Fibroblast of upper back skin (primary cell): ENCODE measurements at places on chromosomes 6 and 20.

DNA sequence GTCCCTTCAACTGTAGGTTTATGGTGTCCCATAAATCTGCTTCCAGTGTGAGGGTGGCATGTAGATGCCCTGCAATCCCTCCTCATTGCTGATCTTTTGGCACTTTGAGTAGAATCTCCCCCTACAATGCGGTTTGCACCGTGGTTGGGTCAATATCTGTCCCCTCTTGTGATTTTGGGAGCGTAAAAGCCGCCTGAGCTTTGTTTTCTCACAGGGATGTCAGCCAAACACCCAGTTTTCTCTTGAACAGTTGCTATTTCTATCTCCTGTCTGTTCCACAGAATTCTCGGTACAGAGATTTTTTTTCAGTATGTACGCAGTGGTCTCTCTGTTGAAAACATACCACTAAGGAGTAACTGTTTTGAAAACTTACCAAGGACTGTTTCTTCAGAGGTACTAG lies 21.8 kb downstream of the CDS2 start:
- no peak for DNase-seq

DNA sequence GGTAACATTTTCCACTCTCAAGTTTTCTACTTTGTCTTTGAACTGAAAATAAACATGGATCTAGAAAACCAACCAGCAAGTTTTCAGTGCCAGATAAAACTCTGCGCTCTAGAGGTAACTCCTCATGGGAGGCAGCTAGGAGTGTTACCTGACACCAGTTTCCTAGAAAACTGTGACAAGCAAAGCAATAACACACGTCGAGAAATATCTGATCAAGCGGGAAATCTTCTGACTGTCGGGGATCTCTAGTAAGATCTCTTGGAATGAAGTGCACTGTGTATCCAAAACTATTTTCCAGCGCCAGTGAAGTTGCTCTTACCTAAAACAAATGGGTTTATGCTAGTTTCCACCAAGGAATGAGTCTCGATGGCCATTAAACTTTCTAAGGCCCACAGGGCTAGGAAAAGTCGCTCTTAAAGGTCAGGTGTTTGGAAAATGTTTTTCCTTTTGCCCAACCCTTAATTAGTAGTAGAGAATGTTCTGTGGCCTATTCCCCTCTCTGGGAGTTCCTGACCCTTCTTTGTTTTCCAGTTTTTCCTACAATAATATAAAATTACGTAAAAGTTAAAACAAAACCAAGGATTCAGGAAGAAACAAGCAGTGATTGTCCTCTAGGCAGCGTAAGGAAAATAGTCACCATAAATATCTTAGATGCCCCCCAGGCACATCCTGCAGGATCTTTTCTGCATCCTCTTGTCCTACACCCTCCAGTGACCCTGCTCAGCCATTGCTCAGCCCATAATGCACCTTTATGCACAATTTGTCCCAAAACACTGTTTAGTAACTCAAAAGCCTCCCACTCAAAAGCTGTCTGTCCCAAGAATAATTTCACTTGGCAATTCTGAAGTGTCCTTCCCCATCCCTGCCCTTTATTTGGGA lies 137.7 kb upstream of the AKAP12 start:
- no peak for DNase-seq

- DNase-seq = peak; percentile 69
Observed at GRCh38 chr20:34579191-34579978, 20.9 kb downstream of the MAP1LC3A start.

- no peak for DNase-seq
Observed at GRCh38 chr6:32234934-32235333, 11.1 kb upstream of the NOTCH4 start.

DNA sequence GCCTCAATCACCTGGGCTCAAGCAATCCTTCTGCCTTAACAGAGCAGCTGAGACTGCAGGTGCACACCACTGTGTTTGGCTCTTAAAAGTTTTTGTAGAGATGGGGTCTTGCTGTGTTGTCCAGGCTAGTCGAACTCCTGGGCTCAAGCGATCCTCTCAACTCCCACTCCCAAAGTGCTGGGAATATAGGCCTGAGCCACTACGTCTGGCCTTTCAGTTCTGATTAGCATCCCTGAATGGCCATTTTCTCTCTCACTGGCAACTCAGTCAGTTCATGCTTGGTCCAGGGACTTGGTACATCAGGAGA lies 28.5 kb downstream of the DNMT3B start:
- DNase-seq = no peak

DNA sequence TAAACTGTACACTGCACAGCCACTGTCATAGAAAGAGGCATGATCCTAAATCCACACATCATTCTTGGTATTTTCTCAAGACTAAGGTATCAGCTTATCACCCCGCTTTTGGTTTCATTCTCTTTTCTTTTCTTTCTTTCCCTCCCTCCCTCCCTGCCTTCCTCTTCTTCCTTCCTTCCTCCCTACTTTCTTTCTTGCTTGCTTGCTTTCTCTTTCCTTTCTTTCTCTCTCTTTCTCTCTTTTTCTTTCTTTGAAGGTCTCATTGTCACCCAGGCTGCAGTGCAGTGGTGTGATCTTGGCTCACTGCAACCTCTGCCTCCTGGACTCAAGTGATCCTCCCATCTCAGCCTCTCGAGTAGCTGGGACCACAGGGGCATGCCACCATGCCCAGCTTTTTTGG lies 81.1 kb downstream of the MAP7 start:
- no peak for DNase-seq

DNA sequence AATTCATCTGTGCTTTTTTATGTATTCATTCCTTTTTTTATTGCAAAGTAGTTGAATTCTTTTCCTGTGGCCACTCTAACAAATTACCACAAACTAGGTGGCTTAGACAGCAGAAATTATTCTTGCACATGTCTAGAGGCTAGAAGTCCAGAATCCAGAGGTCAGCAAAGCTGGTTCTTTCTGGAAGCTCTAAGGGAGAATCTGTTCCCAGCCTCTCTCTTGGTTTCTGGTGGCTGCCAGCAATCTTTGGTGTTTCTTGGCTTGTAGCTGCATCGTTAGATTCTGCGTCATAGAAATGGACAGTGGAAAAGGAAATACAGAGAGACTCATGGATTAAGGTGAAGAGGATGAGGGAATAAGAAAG lies 39.3 kb downstream of the GSTA2 start:
- DNase-seq = peak; percentile 48

DNA sequence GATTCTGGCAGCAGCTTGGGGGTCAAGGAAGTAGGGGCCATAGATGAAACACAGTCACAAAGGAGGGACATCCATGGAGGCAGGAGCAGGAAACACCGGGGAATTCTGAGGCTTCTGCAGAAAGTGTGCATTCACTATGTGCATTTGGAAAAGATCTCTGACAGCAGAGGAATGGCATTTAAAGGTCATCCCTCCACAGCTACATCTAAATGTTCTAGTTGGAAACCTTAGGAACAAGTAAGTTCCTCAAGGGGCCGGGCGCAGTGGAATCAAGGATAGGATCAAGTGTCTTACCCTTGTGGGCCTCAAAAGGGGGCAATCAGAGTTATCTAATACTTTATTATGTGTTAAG lies 8.8 kb downstream of the C6orf136 start:
- DNase-seq = no peak

DNA sequence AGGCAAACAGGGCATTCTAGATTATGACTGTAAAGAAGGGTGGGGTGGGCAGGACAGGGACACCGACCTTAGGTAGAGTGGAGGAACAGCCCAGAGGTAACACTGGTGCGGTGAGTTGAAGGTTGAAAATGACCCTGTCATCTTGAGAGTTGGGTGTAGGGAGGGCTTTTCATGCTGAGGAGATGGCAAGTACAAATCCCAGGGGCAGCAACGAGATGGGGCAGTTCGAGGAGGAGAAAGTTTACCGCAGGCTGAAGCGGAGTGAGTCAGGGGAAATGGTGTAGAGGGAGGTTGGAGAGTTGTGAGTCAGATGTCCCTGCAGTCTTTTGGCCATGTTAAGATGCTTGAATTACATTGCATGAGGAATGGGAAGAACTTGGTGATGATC lies 101.1 kb downstream of the HIVEP1 start:
- peak; percentile 74 for DNase-seq

DNA sequence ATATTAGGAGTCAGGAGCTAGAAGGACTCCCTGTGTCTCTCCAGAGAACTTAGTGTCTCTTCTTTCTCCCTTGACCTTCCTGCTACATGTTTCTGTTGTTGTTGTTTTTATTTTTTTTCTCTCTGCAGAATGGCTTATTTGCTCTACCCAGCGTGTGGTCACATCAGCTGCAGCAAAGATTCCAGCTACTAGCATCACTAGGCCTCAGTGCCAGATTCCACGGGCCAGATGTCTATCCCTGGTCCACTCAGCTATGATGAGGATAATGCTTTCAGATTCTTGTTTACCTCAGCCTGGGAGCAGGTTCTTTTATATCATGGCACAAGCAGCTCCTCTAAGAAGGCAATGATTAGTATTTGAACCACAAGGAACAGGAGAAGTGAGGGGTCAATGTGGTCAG lies 110.0 kb downstream of the PLCB1 start:
- DNase-seq = no peak

DNA sequence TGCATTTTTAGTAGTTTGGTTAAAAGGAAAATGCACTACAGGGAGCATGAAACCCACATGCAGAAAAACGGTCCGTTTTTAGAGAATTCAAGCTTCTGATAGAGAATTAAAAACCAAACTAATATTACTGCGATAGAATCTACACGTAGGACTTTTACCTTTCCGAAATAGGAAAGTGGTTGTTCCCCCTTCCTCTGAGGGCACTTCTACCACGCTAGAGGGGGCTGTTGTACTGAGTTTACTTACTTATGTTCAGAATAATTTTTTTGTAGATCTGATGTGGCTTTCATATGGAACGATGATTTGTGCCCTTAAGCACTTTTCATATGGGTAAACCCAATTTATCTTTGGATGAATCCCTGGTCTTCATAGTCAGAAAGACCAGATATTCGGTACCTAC lies 264.3 kb upstream of the PLN start:
- DNase-seq = peak; percentile 68

DNA sequence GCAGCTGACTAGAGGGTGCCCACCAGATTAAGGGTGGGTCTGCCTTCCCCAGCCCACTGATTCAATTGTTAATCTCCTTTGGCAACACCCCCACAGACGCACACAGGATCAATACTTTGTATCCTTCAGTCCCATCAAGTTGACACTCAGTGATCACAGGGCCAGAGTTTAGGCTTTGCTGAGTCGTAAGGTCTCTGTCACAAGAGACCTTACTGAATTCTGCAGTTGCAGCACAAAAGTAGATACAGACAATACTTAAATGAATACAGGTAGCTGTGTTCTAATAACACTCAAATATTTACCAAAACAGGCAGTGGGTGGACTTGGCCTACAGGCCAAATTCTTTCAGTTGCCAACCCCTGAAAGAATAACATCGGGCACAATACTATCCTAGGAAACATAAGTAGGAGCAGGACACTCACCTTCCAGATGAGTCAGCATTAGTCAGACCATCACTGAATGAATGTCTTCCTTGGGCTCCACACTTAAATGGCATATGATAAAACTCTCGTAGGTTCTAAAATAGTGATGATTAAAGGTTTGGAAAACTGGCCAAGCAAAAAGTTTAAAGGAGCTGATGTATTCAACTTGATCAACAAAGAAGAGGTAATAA lies 190.0 kb downstream of the UBE3D start:
- peak; percentile 79 for DNase-seq

DNA sequence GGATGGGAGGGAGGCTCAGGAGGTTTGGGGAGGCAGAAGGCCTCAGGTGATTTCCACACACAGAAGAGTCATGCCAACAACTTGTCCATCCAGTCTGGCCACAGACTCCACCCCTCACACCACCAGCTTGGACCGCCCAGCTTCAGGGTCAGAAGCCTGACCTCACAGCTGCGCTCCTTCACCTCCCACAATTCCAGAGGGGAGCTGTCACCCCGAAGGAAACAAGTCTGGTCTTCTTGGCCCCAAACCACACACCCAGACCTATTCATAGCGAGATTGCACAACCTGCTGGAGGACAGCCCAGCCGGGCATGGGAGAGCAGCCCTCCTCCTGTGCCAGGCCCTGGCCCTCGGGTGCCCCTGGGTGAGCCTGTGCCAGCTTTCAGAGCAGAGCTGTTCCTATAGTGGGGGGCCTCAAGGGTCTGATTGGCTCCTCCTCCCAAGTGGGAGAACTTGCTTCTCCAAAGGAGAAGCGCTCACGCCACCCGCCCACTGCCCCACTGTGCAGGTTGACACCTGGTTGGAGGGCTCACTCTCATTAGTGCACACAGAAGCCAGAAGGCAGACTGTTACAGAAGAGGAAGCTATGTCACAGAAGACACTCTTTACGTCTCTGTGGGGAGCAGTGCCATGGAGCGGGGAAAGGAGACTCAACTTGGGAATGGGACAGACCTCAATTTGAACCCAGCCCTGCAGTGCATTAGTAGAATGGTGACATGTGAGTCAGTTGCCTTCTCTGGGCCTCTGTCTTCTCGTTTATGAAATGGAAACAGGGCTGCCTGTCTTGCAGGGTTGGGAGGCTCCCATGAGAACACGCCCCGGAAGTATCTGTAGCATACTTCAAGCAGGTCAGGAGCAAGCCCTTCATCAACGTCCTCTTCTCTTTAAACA lies 128.8 kb downstream of the FOXO3 start:
- DNase-seq = peak; percentile 29

GRCh38 chr20:45157962-45158361 lies 16.7 kb upstream of the PI3 start:
- peak; percentile 73 for DNase-seq

- DNase-seq = no peak
Observed at GRCh38 chr6:37282371-37282770, 24.4 kb upstream of the TMEM217 start.

DNA sequence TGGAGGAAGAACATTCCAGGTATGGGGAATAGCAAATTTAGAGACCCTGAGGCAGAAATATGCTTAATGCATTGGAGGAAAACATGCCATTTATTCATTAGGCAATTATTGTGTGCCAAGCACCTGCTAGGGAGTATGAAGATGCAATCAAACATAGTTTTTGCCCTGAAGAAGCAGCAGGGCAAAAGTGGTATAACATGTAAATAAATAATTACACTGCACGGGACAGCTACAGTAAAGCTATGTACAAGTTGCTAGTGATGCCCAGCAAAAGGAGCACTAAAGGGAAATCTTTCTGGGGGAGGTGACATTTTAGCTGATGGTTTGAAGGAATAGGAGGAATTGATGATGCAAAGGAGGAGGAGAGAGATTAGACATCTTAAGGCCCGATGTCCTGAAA lies 624 bp upstream of the TJAP1 start:
- DNase-seq = no peak

GRCh38 chr6:30127238-30128093 lies 8.5 kb upstream of the TRIM40 start:
- no peak for DNase-seq

- DNase-seq = no peak
Observed at GRCh38 chr6:85679445-85680123, 36.9 kb upstream of the SYNCRIP start.

GRCh38 chr6:30557683-30557981 lies 537 bp downstream of the PRR3 start:
- no peak for DNase-seq

DNA sequence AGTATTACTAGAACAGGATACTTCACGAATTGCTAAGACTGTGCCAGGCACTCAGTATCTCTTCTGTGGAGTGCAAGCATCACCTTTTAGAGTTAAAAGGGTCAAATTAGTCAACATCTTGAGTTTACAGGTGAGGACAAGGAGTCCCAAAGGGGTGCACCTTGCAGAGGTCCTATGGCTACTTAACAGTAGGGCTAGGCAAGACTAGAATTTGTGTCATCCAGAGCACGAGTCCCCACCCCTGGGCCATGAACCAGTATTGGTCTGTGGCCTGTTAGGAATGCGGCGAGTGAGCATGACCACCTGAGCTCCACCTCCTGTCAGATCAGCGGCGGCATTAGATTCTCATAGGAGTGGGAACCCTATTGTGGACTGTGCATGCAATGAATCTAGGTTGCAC lies 10.5 kb upstream of the DSTN start:
- DNase-seq = no peak

- DNase-seq = peak; percentile 46
Observed at GRCh38 chr6:68054756-68055155, 580.3 kb upstream of the ADGRB3 start.
